Esophagus squamous epithelium (tissue), 5 donors: ENCODE measurements at places on chromosomes 2 and 18.

DNA sequence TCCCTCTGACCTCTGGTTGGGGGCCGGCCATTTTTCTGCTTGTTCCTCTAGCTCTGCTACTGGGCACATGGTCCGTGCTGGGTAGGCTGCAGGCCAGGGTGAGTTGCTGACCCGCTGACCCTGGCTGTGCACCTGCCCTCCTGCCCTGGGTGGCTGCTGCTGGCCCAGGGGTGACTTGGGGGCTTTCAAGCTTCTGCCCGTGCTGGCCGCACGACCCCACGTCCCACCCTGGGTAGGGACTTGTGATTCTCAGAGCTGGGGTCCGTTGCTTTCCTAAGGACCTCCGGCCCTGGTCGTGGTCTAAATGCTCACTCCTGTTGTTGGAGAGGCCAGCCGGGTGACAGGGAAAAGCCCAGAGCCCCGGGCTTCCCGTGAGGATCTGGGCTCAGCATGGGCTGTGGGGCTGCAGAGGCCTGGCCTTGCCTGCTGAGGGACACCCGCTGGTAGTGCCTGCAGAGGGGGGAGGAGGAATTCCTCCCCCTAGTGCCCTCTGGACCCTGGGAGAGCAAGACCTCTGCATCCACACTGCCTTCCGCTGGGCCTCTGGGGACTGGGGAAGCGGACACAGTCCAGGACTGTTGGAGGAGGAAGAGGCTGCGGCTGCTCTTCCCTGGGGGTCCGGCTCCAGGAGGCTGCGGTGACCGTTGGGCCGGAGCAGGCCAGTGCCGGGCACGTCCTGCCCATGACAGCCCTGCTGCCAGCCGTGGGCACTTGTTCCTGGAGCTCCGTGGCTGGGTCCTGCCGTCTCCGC, 6.3 kb upstream of the GAL3ST2 start:
- DNase-seq, result no peak

- no peak for DNase-seq
These were observed at the start of gene AGAP1 for GRCh38 chr2:235493775-235494715. AGAP1 (plus strand) TSS chr2:235494043.

DNA sequence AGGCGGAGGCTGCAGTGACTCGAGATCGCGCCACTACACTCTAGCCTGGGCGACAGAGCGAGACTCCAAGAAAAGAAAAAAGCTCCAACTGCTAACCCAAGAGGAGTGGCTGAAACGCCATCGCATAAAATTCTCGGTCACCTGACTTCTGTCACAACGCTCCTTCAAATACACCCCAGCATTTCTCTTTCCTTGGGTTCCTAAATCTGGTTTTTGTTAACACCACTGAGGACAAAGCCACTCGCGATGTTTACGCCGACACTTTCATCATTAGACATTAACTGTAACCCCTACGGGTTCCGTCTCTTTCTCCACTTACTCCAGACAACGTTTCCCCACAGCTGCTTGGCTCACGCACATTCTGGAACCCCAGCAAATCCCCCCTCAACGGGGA, 679 bp downstream of the CLK1 start:
- DNase-seq, result no peak

DNA sequence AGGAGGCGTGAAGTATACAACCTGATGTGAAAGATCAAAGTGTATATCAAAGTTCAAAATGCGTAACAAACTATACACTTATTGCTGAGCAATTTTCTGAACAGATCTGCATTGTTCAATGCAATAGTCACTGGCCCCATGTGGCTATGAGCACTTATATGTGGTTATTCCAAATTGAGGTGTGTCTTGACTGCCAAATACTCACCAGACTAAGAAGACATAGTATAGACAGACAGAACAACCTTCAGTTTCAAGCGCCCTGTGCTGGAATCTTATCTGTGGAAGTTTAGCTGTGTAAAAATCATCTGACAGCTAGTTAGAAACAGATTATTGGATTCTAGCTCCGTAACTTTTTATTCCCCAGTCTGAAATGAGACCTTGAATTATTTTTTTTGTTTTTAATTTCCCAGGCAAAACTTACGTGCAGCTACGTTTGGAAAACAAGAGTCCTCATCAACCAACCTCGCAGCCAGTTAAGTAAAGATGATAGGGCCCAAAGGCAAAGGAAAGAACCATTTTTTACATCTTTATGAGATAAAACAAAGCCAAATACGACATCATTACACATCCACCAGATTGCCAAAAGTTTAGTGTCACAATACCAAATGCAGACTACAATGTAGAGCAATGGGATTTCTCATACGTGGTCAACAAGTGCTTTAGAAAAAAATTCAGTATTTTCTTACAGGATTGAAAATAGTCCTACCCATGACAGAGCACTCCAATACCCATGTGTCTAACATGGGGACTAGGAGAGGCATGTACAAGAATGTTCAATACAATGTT, 37.2 kb downstream of the MBOAT2 start:
- no peak for DNase-seq

DNA sequence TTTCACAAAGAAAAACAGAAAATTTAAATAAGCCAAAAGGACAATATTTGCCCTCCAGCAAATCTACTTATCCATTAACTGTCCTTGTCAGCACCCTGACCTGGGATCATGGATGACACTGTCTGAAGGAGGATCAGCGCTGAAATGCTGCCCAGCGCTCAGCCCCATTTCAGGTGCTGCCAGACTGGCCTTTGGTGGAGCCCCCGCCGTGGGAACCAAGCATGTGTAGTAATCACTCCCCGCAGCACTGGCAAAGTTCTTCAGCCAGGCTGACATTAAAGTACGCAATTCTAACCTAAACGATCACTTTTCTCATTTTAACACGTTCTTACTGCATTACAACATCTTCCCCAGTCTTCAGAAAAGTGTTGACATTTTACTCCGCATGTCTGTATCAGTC, 108.6 kb upstream of the GPC1 start:
- no peak for DNase-seq
